ENCODE measurements at places on chromosomes 5 and 9. TPM values are rescaled to one million over a fixed set of nuclear protein-coding genes. Genes with fewer than 3 reads are reported as not detected.

Gene SLC6A19
- 0.08 TPM for total RNA-seq

Gene DOK3
- 4.3 TPM for total RNA-seq

Gene MYORG
- total RNA-seq, result 3.3 TPM

Gene SCGB3A2
- not detected for total RNA-seq

Gene SPOCK1
- 17.0 TPM for total RNA-seq

Gene TNFAIP8
- total RNA-seq, result 17.6 TPM

Gene RHOBTB3
- total RNA-seq, result 8.7 TPM

Gene ECSCR
- not detected for total RNA-seq

Gene TENT4A
- 20.3 TPM for total RNA-seq

Gene BICD2
- 36.8 TPM for total RNA-seq

Gene NSD1
- 20.2 TPM for total RNA-seq

Gene CDH10
- 0.10 TPM for total RNA-seq

Gene SLC6A18
- total RNA-seq, result not detected

Gene SLC25A2
- total RNA-seq, result not detected

Gene IRF1
- total RNA-seq, result 33.7 TPM

Gene ANXA1
- total RNA-seq, result 1,171 TPM
